HepG2 (cell line): ENCODE measurements at places on chromosomes 5 and 9. TPM values are rescaled to one million over a fixed set of nuclear protein-coding genes. Genes with fewer than 3 reads are reported as not detected.

HRH2 gene
- not detected in 2 replicates for total RNA-seq

TYRP1 gene
- total RNA-seq: 0.28 TPM in 1 of 2 replicates, not detected in the other

CAMK4 gene
- total RNA-seq: not detected in 2 replicates

GTF2H2C gene
- 62.9 and 72.3 TPM in 2 replicates for total RNA-seq

LRRC26 gene
- total RNA-seq: not detected in 2 replicates

ARID3C gene
- not detected in 2 replicates for total RNA-seq

PAIP1 gene
- 116 and 141 TPM in 2 replicates for total RNA-seq

INSL6 gene
- not detected in 2 replicates for total RNA-seq

CSF1R gene
- total RNA-seq: not detected in 2 replicates

DOCK8 gene
- 0.38 and 0.63 TPM in 2 replicates for total RNA-seq

SGCD gene
- not detected in 2 replicates for total RNA-seq

IFNA2 gene
- total RNA-seq: not detected in 2 replicates

FCN2 gene
- not detected in 2 replicates for total RNA-seq

DNAJC25 gene
- total RNA-seq: 6.3 and 10.2 TPM in 2 replicates

RASEF gene
- 0.03 and 0.07 TPM in 2 replicates for total RNA-seq

OLFM1 gene
- not detected in 2 replicates for total RNA-seq

GHR gene
- total RNA-seq: not detected in 2 replicates

LCN9 gene
- total RNA-seq: not detected in 2 replicates

PTGS1 gene
- 0.06 and 0.07 TPM in 2 replicates for total RNA-seq
